Calu3 (cell line): ENCODE measurements at places on chromosomes 3 and 15. TPM values are rescaled to one million over a fixed set of nuclear protein-coding genes. Genes with fewer than 3 reads are reported as not detected.

GRCh38 chr15:59993041-59993750 is 10.9 kb upstream of the FOXB1 start:
- peaks cover 12% of the 10 kb centered on the region for H3K4me1 ChIP-seq
- H3K36me3 ChIP-seq: no peaks in the 10 kb centered on the region
- H3K4me3 ChIP-seq: no peak overlapping the region
- peaks cover 58% of the 10 kb centered on the region for H3K27me3 ChIP-seq
- no peak for DNase-seq
- H3K27ac ChIP-seq: no peak overlapping the region

- no peak for DNase-seq
- H3K36me3 ChIP-seq: no peaks in the 10 kb centered on the region
- no peak overlapping the region for H3K27ac ChIP-seq
Observed at GRCh38 chr15:72856549-72857040, 73.0 kb upstream of the ADPGK start.

GRCh38 chr3:9117220-9117619 is 132.2 kb downstream of the SRGAP3 start:
- no peaks in the 10 kb centered on the region for H3K36me3 ChIP-seq
- no peaks in the 10 kb centered on the region for H3K27me3 ChIP-seq
- no peak for DNase-seq
- H3K4me3 ChIP-seq: no peak overlapping the region
- no peak overlapping the region for H3K27ac ChIP-seq

SERPINI2 gene
- not detected in 2 replicates for total RNA-seq

GABRR3 gene
- not detected in 2 replicates for total RNA-seq

ARHGEF3 gene
- 20.9 and 21.8 TPM in 2 replicates for total RNA-seq

IMPG2 gene
- total RNA-seq: 0.50 and 0.78 TPM in 2 replicates
